Stimulated activated CD4-positive, alpha-beta T cell treated with anti-CD3 and anti-CD28 coated beads, Interleukin-15, amount 100 ng/mL, for 24 hours (primary cell): ENCODE measurements at places on chromosomes 5 and 9.

DNA sequence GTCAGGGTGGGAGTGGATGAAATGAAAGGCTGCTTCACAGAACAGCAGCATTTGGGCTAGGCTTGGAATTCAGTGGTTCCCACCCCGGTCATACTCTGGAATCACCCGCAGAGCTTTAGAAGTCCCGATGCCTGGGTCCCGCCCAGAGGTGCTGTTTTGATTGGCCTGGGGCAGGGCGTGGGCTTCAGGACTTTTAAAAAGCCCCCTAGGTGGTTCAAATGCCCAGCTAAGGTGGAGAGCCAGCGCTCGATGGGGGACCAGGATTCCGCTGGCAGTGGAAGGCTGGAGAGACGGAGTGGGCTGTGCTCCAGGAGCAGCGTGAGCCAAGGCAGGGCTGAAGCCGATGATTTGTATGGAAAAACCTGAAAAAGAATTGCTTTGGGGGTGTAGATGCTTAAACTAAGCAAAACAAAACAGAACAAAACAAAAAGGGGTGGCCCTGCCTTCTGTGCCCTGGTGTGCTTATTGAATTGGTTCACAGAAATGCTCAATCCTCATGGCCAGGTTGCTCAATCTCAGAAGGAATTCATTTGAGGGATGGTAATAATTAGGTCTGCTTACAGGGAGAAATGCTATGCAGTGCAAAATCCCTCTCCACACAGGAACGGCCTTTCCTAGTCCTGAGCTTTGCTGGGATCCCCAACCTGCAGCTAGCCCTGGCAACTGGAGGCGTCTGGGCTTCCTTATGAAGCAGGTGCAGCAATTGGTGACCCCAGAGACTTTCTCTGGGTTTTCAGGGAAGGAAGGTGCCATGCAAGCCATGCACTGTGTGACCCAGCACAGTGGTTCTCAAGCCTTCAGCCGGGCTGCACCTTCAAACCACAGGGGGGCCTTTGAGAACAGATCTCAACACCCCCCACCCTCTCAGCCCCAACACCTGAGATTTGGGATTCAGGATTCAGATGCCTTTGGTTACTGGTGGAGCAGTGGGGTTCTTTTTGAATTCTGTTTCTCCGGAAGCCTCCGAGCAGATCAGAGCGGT is 174.0 kb upstream of the ZNF618 start:
- DNase-seq = no peak

GRCh38 chr5:97923496-97923895 is 740.4 kb upstream of the RIOK2 start:
- no peak for DNase-seq

DNA sequence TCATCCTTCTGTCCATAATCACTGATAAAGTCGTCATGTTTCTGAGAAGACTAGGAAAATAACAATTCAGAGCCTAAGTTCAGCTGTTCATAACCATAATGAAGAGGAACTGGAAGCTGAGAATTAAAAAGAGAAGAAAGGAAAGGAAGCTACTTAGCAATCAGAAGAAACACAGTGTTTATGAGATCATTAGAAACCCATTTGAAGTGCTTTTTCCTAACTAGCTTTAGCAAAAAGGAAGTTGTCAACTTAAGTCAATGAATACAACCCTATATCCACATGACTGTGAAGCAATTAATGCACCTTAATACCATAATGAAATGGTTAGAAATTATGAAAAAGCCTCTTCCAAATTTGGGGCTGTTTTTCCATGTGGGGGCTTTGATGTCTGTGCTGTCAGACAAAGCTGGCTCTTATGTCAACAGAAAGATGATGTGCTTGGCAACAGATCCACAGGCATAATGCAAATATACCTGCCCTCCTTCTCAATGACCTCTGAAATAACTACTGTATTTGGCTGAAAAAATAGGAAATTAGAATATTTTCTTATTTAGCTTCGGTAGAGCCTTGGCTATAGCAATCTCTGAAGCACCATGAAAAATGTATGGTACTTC is 463.5 kb downstream of the RASEF start:
- DNase-seq = no peak

GRCh38 chr5:103923616-103924168 is 361.1 kb upstream of the NUDT12 start:
- DNase-seq = no peak
